Vagina (tissue), 2 donors: ENCODE measurements at places on chromosomes 1 and 21. TPM values are rescaled to one million over a fixed set of nuclear protein-coding genes. Genes with fewer than 3 reads are reported as not detected.

Gene LMX1A
- not detected for total RNA-seq

Gene CD48
- total RNA-seq, result 4.7 TPM

Gene SERTAD4
- total RNA-seq, result 2.7 TPM

Gene MX2
- 13.5 TPM for total RNA-seq

Gene ZBED6
- total RNA-seq, result 19.9 TPM

Gene FH
- total RNA-seq, result 33.6 TPM

Gene TSPAN1
- 3.9 TPM for total RNA-seq

Gene ACTA1
- not detected for total RNA-seq

Gene LDLRAD1
- total RNA-seq, result not detected

Gene FOXO6
- total RNA-seq, result 1.7 TPM

Gene C1orf53
- total RNA-seq, result 6.4 TPM

Gene TNFAIP8L2
- total RNA-seq, result 7.6 TPM

Gene CNR2
- not detected for total RNA-seq

Gene DMRTA2
- total RNA-seq, result not detected

Gene HLX
- total RNA-seq, result 7.4 TPM

Gene FMO2
- total RNA-seq, result 14.0 TPM

Gene BRDT
- total RNA-seq, result not detected

Gene TRAF3IP3
- 7.1 TPM for total RNA-seq

Gene SLC45A3
- total RNA-seq, result 0.25 TPM

Gene PRMT2
- 78.1 TPM for total RNA-seq

Gene NBL1
- total RNA-seq, result 148 TPM

Gene TMEM51
- 31.4 TPM for total RNA-seq

Gene GCSAML
- total RNA-seq, result not detected

Gene C1QC
- total RNA-seq, result 128 TPM

Gene FAAH
- 38.1 TPM for total RNA-seq

Gene ZSCAN20
- 4.4 TPM for total RNA-seq

Gene THRAP3
- 57.7 TPM for total RNA-seq

Gene RGSL1
- total RNA-seq, result not detected

Gene FCMR
- total RNA-seq, result 12.3 TPM

Gene TMEM82
- not detected for total RNA-seq

Gene FCRL2
- total RNA-seq, result not detected

Gene PRAMEF26
- not detected for total RNA-seq

Gene SAMSN1
- total RNA-seq, result 6.4 TPM

Gene CCDC17
- total RNA-seq, result 1.5 TPM

Gene SDE2
- 14.7 TPM for total RNA-seq

Gene COL9A2
- total RNA-seq, result 7.1 TPM

Gene AK5
- total RNA-seq, result 6.9 TPM

Gene TOE1
- total RNA-seq, result 9.8 TPM
